ENCODE measurements at places on chromosomes 13 and 19.
A peak's percentile ranks its signal among the peaks of the same experiment; 100 is the strongest.

DNA sequence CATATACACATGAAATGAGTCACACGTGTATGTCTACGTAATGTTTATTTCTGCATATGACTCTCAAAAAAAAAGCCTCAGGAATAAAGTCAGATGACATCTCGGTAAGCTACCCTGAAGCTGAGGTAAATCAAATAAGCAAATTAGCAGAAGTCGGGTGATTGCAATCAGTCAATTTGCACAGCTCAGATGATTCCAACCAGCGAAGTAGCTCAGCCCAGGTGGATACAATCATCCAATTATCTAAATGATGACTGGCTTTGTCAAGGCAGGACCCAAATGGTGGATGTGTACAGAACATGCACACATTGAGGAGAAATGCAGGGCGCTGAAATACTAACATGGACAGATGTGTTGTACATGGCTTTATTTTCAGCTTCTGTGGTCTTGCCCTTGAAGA lies 148.5 kb downstream of the ZNF486 start:
- no peak for DNase-seq

DNA sequence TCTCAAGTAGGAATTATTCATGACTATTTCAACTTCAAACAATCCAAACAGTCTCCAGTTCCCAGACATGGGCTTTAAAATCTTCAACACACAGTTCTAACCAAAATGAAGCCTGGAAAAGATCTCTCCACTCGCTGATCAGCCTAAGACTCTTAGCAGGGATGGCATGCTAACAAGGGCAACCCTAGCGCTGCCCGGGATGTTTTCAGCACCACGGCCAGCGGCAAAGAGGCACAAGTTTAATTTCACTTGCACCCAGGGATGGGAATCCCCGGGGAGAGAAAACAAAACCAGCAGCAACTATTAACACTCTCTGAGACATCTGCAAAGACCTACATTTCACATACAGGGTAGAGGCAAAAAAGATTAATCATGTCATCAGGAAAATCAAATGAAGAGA lies 43.0 kb downstream of the CACNA1A start:
- DNase-seq = peak; percentile 9

DNA sequence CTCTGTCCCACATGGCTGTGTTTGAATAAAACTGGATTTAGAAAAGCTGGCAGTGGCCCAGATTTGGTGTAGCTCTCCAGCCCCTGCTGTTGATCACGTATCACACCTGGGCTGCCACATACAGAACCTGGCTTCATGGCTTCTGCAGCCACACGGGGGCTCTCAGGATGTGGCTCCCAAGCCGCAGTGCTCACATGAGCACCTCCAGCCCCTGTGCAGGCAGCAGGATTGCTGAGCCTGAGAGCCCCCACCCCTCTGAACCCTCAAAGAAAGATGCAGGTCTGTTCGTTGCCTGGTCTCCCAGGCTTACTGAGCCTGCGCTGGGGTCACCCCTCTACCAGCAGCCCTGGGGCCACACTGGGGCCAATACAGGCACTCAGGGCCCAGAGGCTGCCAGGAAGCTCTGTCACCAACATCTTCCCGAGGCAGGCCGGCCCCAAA lies 2.7 kb downstream of the PLEKHF1 start:
- no peak for DNase-seq

GRCh38 chr13:70964874-70965273 lies 856.6 kb upstream of the KLHL1 start:
- no peak for DNase-seq

- DNase-seq = peak; percentile 62
Observed at GRCh38 chr13:31201341-31202031, 1.7 kb downstream of the B3GLCT start.

- DNase-seq = no peak
Observed at GRCh38 chr19:28012361-28012760, 1200.6 kb downstream of the UQCRFS1 start.

DNA sequence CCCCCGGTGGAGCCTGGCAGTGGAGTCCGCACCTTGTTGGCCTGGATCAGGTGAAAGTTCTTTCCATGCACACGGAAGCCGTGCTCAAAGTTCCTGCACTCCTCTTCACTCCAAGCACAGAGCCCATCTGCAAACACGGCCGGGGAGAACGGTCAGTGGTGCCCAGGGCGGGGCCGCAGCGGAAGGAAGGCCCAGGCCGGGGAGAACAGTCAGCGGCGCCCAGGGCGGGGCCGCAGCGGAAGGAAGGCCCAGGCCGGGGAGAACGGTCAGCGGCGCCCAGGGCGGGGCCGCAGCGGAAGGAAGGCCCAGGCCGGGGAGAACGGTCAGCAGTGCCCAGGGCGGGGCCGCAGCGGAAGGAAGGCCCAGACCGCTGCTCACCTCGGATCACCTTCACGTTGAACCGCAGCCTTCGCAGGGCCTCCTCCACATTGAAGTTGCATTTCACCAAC lies 20.6 kb upstream of the PLPP2 start:
- no peak for DNase-seq

DNA sequence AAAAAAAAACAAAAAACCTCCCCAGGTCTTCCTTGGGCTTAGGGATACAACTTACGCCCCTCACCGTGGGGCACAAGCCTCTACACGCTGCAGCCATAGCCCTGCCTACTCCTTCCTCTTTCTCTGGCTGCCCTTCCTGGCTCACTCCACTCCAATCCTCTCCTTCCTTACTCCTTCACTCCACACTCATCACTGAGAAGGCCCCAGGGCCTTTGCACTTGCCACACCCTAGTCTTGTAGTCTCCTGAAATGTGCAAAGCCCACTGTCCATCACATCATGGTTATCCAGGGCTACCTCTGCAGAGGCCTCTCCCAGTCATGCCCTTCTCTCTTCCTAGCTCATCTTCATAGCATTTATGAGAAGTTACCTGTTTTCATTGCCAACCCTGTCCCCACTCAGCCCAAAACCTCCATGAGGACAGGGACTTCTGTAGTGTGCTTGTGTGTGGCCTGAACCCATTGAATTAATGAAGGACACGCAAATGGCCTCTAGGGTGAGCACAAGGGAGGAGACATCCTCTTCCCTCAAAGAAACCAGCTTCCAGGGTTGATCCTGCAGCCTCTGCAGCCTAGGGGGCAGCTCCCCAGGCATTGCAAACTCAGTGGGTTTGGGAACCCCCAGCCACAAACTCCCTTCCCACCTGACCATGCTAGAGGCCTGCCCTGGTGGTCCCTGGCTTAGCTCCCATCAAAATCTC lies 7.9 kb upstream of the HSH2D start:
- no peak for DNase-seq

GRCh38 chr19:58328999-58329398 lies 2.2 kb downstream of the ZSCAN22 start:
- no peak for DNase-seq

DNA sequence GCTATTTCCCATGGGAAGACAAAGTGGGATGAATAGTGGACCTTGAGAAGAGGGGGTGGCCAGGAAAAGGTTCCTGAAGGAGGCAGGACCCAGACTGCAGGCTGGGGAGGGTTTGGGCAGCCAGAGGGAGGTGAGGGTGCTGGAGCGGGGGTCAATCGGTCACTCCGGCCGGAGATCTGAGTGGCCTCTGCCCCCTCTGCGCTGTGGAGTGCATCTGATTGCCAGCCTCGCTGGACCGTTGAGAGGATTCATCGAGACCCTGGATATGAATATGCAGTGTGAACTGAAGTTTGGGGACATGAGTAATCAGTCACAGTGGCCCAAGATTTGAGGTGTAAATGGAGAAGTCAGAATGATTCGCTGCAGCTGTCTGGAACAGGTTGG lies 5.5 kb upstream of the ZNF580 start:
- no peak for DNase-seq

GRCh38 chr13:75194717-75195462 lies 287.1 kb downstream of the TBC1D4 start:
- DNase-seq = no peak

DNA sequence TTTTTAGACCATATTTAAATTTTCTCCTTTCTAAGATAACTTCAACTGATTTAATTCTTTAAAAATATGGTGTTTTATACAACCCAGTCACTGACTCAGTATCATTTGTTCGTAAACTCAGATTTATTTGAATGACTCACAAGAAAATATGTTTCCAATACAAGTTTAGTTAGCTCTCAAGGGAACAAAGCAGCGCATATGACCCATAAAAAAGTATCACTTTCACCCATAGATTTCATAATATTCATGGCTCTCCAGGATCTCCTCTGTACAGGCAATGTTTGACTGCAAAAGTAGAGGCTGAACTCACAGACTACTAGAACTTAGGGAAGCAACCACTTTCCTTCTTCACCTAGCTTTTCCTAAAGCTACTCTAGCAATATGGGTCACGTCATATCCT lies 405.6 kb upstream of the PCDH9 start:
- DNase-seq = no peak

- no peak for DNase-seq
Observed at GRCh38 chr19:1680976-1681375, 28.6 kb upstream of the TCF3 start.

DNA sequence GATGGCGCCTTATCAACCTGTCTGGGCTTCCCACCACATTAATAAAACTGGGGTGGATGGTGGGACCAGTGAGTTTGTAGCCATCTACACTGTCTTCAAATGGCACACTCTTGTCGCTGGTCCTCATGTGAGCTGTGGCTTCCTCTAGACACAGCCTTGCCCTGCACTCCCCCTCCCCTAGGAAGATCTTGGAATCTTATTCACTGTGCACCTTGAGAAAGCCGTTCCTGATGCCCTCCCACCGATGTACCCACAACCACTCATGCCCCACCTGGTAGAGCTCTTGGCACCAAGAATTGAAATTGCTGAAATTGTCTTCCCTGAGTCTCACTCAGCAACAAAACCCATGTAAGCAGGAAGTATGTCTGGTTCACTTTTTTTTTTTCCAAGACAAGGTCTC lies 146.0 kb downstream of the PTPRS start:
- no peak for DNase-seq

DNA sequence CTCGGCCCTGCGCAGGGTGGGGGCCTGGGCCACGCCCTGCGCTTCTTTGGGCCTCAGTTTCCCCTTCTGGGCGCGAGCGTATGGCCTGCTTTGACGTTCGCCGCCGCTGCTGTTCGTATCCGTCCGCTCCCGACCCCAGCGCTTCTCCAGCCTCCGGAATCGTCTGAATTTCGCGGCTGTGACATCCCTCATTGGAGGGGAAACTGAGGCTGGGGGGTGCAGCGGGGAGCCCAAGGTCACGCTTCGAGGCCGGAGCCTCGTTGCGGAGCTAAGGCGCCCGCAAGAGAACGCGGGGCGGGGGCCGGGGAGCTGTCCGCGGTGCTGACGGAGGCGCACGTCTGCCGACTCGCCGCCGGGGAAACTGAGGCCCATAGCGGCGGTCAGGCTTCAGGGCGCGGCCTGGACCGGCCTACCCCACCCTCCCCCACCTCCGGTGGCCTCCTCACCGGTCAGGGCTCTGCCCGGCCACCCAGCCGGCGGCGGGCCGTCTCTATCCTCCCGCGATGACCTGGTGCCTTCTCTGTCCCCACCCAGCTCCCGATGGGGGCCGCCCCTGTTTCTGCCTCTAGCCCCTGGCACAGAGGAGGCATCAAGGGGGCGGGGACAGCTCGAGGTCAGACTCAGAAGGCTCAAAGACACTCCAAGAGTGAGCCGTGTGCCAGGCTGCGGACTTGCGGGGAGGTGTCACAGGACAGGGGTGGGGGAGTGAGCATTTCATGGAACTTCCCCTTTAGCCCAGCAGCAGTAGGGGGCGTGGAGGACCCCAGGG lies 3.0 kb upstream of the APC2 start:
- no peak for DNase-seq

GRCh38 chr19:18762125-18763023 lies 28.7 kb downstream of the COMP start:
- DNase-seq = no peak

DNA sequence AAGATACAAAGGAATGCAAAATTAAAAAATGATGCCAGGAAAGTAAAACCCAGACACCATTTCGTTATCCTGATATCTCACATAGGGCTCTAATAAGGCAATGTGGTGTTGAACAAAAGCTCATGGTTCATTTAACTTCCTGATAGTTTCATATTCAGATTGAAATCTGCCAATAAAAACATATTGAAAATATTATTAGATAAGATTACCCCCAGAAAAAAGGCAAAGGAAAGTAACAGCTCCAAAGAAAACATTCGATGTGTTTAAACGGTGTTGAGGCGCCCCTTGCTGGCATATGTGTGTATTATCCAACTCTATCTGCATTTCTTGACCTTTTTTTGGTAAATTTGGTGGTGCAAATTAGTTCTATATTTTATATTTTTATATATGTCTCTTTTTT lies 75.9 kb downstream of the ESD start:
- peak; percentile 45 for DNase-seq

DNA sequence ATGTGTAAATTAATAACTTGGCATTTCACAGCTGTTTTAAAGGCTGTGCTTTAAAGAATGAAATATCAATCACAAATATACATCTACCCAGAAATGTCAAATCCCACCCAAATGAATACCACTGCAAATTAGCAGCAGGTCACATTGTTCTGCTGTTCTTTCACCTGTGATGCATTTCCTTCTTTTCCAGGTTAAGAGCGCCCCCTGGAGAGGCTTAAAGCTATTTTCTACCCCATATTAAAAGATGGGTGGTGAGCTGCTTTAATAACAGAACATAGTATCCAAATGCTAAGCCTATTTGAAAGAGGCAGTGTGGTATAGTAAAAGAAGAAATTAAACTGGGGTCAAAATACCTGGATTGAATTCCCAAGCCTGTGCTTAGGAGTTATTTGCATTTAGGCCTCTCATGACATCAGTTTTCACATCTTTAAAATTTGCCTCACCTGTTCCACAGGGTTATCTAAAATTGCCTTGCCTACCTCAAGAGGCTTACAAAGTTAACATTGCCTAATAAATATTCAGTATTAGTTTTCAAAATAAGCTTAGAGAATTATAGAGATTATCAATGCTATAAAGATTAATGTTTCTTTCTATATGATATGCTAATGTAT lies 396.9 kb upstream of the SLITRK5 start:
- DNase-seq = peak; percentile 30

DNA sequence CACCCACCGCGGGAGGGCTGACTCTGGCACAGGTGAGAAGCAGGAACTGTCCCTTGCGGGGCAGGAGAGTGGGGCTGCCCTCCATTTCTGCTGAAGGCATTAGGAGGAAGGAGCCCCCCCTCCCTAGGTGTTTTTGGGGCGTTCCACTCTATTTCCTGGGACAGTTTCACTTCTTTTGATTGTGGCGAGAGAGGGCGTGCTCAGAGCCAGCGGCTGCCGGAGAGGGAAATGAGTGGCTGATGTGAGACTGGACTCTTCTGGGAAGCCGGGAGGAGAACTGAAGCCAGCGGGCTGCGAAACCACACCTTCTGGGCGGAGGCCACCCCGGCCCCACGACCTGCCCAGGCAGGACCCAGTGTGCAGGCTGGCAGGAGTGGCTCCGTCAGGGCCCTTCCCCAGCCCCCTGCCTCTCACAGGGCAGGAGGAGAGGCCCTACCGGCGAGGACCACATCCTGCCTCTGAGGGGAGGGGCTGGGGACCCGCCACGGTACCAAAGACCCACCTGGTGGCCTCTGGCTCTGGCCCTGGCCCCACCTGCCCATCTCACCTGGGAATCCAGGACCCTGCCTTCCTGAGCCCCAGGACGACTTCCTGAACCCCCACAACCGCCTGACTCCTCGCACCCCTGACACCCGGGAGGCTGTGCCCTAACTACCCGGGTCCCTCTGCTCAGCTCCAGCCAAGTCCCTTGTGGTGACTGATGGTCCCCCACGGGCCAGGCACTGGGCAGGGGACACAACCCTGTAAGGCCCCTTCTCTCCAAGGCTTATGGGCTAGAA lies 25.9 kb downstream of the MPND start:
- DNase-seq = peak; percentile 31

GRCh38 chr13:75181906-75182305 lies 300.1 kb downstream of the TBC1D4 start:
- DNase-seq = peak; percentile 23

All from AG10803 (cell line).